Anterior cingulate cortex (tissue), 58 donors: ENCODE measurements at places on chromosomes 12 and 14.

DNA sequence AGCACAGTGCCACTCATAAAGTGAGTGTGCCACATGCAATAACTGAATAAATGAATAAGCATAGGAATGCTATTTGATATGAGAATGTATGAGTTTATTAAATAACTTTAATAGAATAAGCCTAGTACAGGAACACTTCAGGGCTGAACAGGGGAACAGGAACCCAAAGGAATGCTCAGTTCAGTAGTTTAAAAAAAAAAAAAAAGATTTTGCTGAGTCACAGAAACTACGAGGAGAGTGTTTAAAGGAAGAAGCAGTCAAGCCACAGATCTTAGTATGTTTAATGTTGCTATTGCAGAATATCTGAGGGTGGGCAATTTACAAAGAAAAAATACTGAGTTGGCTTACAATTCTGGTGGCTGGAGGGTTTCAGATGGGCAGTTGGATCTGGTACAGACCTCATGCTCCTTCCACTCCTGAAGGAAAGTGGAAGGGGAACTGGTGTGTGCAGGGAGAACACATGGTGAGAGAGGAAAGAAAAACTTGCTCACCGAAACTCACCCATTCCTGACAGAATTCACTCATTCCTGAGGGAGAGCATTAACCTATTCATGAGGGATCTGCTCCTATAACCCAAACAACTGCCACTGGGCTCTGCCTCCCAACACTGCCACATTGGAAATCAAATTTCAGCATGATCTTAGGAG lies 880.3 kb upstream of the MGAT4C start:
- DNase-seq = no peak

DNA sequence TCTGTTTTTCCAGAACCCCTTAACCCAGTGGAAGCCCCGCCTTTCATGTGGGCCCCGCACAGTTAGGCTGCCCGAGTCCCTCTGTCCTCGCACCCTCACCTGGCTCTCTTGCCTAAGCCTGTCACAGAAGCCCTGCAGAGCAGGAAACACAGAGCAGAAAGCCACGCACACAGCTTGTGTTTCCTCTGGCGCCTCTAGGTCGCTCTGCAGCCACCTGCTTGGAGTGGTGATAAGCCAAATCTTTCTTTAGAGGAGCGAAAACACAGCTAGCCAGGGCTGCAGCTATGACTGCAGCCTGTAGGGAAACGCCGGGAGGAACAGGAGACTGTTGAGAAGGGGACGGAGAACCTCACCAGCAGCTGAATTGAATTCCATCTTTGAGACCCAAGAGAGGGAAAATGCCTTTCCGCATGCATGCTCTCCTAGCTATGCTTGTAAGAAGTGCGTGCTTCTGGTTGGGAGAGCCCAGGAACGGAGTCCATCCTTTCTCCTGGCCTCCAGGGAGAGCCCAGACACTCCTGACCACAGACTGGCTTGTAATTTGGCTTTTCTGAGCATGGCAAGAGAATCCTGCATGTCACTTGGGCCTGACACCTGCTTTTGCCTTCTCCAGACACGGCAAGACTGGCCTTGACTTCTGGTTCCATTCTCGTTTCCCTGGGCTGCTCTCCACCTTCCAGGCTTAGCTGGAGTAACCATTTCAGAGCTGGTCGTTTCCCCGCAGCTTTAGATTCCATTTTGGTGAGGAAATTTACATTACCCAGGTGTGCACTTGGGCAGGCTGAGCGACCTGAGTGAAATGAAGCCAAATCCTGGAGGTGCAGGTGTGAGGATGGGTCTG lies 301.6 kb downstream of the CACNA1C start:
- no peak for DNase-seq

DNA sequence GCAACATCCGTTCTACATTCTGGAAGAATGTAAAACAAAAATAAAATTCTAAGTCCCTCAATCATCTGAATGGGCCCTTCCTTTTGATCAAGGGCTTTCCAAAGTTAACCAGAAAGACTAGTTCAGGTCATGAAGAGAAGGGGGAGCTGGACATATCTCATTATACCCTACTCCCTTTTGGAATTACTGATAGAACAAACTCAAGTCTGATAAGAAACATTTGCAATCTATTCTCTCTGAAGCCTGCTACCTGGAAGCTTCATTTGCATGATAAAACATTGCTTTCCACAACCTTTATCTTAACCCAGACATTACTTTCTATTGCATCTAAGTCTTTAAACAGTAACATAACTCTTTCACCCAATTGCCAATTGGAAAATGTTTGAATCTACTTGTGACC lies 8.3 kb upstream of the ACSM4 start:
- no peak for DNase-seq

- DNase-seq = no peak
Measured at GRCh38 chr14:36439766-36440165, 80.3 kb downstream of the NKX2-1 start.

GRCh38 chr12:57629897-57630471 lies 3.0 kb downstream of the B4GALNT1 start:
- DNase-seq = peak; percentile 66

DNA sequence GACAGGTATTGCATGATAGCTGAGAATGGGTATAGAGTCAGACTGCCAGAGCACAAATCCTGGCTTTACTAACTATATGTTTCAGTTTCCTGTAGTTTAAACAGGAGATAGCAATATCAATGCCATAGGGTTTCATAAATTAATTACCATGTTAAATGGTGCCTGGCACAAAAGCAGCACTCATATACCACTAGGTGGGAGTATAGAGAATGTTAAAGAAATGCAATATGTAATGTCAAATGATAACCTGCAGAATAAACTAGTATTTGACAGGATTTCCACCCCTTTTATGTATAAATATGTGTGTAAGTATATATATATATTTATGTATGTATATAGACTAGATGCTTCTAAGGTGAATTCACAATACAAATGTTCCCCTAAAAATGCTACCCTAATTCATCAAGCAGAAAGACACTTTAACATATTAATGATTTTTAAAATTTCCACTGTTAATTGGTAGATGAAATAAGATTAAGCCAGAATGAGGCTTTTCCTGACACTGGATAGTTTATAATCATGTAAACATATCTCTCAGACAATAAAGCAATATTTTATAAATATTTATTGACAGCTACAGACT lies 8.6 kb downstream of the WDR89 start:
- no peak for DNase-seq

- DNase-seq = no peak
Measured at GRCh38 chr12:105765053-105766014, 373.4 kb downstream of the NUAK1 start.

DNA sequence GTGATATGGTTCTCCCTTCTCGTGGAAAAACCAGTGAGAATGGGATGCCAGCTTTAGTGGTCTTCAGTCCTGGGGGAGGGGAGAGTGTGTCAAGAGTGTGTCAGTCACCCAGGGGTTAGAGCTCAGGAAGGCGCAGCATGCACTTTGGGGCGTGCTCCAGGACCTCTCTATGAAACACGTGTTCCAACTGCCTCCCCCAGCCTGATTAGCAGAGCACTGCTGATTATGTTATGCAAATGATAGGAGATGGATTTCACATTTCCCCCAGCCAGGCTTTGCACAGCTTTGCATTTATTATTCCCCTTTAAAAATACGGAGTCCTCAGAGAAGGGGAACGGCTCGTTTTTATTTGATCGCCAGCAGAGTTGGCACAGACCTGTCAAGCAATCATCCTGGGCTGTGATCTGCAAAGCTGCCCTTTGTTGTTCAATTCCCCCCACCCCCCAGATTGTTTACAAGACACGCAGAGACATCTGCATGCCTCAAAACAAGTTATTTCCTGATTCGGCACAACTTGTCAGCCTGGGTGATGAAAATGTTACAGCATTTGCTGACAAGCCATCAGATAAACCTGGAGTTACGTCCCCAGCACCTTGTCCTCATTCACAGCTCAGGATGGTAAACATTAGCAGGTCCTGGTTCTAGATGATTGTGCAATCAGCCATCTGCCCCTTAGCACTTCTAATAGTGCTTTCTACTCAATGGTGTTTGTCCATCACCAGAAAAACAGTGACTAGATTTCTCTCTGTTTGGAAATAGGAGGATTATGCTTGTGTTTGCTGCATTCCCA lies 196.5 kb downstream of the NOVA1 start:
- no peak for DNase-seq

DNA sequence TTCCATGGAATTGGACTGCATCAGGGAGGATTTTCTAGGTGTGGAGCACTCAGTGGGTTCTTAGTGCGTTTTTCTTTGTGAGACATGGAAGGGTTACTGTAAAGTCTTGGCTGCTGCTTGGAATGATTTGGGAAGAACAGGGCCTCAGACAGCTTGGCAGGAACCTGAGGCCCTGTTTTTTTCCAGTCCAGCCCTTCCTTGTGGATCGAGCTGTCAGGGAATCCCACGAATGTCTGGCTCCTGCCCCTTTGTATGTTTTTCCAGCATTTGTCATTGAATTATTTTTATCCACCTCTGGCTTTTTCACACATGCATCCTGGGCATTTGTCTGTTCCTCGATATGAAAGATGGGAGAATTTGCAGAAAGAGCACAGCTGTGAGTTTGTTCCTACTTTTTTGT lies 158.5 kb downstream of the TGFB3 start:
- no peak for DNase-seq
